ENCODE measurements at places on chromosomes 3 and 15.

DNA sequence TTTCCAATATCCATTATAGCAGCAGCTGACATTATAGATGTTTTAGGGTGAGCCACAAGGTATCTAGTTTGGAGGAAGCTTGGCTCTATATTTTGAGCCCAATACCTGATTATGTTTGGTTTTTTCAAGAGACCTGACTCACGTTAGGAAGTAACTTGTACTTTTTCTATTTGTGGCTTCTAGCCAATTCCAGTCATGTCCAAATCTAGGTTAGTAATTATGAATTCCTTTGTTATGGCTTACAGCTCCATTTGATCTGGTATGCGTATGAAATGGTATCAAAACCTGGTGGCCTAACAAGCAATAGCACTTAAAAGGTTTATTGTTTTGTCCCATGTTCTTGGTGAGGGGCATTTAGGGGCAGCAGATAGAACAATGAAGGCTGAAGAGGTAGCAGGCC lies 115.9 kb downstream of the TOP2B start:
- H3K27ac ChIP-seq = no peak overlapping the region
- H3K36me3 ChIP-seq = no peaks in the 10 kb centered on the region
- no peaks in the 10 kb centered on the region for H3K27me3 ChIP-seq

DNA sequence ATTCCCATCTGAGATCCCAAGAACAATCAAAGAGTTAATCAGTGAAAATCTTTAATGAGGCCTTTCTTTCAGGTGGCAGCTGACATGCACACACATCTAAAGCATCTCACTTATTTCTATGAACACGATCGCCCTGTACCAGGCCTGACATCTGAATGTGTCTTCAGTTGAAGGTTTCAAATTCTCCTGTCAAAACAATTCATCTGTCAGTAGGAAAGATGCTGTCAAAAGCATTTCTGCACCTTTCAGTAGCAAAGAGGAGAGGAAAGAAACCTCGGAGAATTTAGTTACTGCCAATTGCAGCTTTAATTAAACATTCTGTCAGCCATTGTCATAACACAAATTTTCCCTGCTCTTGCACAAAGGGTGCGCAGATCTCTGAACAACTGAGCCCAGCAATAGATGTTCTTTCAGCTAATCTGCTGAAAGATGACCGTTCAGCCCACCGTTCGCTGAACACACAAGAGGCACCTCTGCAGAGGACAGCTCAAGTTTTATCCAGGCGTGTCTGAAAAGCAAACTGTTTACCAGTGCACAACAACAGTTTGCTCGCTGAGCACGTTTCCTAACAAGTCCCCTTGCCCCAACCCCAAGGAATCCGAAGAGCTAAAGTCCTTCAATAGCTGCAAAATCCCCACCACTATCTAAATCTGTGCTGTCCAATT lies 34.1 kb downstream of the LRIG1 start:
- no peak overlapping the region for H3K4me3 ChIP-seq
- no peaks in the 10 kb centered on the region for H3K27me3 ChIP-seq
- peaks cover 37% of the 10 kb centered on the region for H3K4me1 ChIP-seq
- DNase-seq = no peak

- H3K4me1 ChIP-seq = peaks cover 21% of the 10 kb centered on the region
- no peaks in the 10 kb centered on the region for H3K27me3 ChIP-seq
- no peak overlapping the region for H3K4me3 ChIP-seq
- DNase-seq = no peak
Measured at GRCh38 chr15:40053831-40054604, 15.0 kb upstream of the SRP14 start.

GRCh38 chr3:103494011-103494410 lies 1059.2 kb downstream of the ZPLD1 start:
- H3K4me3 ChIP-seq = no peak overlapping the region
- H3K4me1 ChIP-seq = no peaks in the 10 kb centered on the region
- no peak for DNase-seq
- H3K27me3 ChIP-seq = no peaks in the 10 kb centered on the region

DNA sequence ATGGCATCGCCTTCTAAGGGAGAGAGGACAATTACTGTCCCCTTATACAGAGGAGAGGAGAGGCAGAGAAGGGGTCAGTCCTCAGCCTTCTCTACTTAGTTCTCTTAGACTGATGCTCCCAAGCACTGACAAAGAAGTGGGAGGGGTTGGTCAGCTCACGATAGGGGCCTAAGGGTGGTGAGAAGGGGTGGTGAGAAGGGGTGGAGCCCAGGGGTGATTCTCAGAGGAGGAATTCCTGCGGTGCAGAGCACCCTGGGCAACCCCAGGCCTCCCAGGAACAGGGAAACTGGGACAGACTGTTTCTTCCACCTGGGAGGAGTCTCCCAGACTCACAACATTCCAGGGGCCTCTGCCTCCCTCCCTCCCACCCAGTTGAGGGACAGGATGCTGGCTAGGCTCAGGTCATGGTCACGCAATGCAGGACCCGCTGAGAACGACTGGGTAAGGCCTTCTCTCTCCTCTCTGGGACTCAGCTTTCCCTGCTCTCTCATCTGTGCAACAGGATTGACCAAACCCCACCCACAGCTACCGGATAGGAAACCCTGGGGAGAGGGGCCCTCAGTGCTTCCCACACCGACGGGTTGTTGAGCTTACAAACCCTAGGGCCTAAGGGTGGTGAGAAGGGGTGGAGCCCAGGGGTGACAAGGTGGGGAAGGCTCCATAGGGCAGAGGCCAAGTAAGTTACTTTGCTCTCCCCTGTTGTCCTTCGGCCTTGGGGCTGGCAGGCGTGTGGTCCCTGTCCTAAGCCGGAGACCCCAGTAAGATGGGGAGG lies 1.5 kb downstream of the TPRA1 start:
- no peaks in the 10 kb centered on the region for H3K36me3 ChIP-seq
- H3K4me1 ChIP-seq = peaks cover 61% of the 10 kb centered on the region
- H3K27me3 ChIP-seq = no peaks in the 10 kb centered on the region
- peak overlapping the region; percentile 75 for H3K4me3 ChIP-seq
- H3K27ac ChIP-seq = peak overlapping the region; percentile 95

DNA sequence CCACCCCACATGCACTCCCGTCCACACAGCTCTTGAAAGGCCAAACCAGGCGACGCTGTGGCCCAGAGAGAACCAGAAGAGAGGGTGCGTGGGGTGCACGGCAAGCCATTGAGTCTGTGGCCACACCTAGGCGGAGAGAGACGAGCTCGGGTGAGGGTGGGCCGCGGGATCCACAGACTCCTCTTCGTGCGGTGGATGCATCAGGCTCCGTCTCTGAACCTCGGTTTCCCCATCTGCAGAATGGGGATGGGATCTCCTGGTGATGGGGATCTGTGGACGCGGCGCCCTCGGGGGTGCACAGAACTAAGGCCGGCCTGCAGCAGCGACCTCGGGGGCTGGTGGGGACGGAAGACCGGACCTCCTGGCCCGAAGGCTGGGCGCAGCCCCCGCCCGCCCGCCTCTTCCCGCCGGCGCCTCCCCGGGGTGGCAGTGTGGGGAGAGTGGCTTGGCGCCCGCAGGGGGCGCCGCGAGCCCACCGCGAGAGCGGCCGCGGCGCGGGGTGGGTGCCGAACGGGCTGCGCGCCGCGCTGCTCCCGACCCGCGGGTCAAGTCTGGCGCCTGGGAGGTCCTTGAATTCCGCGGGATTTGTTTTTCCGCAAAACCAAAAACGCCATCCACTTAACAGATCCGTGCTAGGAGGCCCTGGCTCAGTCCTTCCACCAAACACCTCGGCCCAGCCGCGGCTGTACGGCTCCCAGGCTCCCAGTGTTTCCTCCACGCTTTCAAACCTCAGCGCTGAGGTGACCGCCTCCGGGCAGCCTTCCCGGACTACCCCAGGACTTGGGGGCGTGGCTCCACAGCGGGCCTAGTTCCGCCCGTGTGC lies 13.2 kb upstream of the ADPGK start:
- DNase-seq = no peak
- no peaks in the 10 kb centered on the region for H3K27me3 ChIP-seq
- H3K27ac ChIP-seq = peak overlapping the region; percentile 1
- no peaks in the 10 kb centered on the region for H3K36me3 ChIP-seq
- peaks cover 15% of the 10 kb centered on the region for H3K4me1 ChIP-seq
- H3K4me3 ChIP-seq = peak overlapping the region; percentile 51

DNA sequence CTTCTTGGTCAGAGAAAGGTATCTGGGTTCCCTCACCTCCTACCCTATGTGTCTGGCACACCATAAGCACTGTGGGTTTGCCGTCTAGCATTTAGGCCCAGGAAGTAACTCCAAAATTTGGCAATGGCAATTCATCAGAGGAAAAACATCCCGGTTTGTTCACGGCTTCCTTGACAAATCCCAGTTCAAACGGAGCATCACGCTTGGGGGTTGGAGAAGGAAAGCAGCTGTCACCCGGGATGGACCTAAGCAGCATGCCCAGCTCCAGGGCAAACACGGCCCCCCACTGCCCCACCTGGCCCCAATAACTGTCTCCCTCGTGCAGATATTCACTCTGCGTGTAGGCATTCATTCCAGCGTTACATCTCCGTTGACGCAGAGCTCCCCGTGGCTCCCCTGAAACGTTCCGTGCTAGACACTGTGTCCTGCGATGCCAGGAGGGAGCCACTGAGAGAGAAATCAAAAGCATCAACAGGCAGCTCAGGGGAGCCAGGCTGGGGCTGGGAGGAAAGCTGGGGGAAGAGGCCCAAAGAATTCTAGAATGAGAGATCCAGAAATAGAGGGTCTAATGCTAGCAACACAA lies 41.4 kb downstream of the NTRK3 start:
- H3K27ac ChIP-seq = no peak overlapping the region
- no peaks in the 10 kb centered on the region for H3K36me3 ChIP-seq
- no peak for DNase-seq
- no peaks in the 10 kb centered on the region for H3K27me3 ChIP-seq

DNA sequence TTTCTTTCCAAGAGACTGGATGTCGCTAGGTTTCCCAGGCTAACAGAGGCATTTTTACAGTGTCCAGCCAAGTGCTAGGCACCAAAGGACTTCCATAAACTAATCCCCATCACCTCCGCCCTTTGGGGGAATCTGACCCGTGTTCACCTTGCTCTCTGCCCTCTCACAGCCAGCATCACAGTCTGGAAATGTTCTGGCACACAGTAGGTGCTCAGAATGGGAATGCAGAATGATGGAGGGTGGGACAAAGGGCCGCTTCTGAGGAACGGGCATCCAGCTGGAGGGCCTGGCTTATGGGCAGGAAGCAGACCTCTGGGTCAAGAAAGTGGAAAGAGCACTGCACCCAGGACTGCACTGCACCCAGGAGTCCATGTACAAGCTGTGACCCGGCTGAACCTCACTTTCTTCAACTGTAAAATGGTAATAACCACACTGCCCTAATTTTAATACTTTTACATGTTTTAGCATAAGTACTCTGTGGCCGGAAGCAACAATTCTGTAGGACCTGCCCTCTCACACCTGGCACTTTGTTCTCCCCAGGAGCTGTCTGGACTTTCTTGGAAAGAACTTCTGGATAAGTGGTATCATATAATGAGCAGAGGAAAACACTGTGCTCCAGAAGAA lies 901 bp upstream of the NMB start:
- peaks cover 18% of the 10 kb centered on the region for H3K4me1 ChIP-seq
- DNase-seq = no peak
- peak overlapping the region; percentile 88 for H3K27ac ChIP-seq

DNA sequence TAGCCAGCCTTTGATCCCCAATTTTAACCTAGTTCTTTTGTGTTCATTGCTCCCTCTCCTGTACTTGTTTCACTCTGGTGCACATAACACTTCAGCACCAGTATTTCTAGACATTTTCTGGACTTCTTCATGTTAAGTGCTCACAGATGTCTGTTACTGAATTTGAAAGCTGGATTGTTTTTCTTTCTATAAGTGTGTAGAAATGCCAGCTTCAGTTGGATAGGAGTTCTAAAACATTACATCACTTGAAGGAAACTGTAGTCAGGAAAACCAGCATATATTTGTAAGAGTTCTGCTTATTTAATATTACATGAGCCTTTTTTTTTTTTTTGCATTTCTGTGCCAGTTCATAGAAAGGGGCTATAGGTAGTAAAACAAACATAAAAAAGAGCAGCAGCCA lies 21.6 kb downstream of the QTRT2 start:
- H3K36me3 ChIP-seq = peaks cover 75% of the 10 kb centered on the region
- no peak overlapping the region for H3K27ac ChIP-seq
- H3K27me3 ChIP-seq = no peaks in the 10 kb centered on the region
- H3K4me3 ChIP-seq = no peak overlapping the region

DNA sequence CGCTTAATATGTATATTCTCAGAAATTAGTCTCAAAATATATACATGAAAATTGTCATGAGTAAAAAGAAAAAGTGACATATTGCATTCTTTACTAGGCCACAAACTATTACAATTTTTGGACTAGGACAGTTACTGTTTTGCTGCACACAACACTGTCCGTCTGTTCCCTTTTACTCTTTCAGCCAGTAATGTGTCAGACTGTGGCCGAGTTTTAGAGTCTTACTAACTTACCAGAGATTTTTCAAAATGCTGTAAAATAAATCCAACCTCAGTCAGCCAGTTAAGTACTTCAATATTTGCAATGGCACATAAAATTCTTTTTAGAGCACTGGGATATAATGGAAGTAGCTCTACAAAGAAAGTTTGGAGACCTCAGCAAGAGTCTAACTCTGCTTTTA lies 380.3 kb upstream of the IL12A start:
- no peaks in the 10 kb centered on the region for H3K27me3 ChIP-seq
- H3K36me3 ChIP-seq = no peaks in the 10 kb centered on the region
- no peak for DNase-seq
- H3K4me3 ChIP-seq = no peak overlapping the region
- H3K27ac ChIP-seq = no peak overlapping the region

DNA sequence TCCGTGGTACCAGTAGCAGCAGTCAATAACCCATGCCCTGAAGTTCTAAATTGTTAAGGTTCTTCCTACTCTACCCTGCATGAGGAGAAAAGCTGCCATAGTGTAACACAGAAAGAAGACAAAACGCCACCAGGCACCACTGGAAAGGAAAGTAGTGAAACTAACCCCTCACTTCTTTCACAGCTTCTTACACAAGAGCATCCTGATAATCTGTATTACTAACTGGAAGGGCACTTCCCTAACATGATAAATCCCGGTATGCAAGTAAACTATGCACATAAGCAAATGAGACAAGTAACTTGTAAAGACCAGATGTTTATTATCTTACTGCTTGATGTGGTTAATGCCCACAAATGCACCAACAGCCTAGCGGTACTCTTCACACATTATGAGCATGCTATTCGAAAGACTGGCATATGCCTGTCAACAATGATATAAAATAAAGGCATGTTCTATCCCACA lies 141.3 kb downstream of the ADAM10 start:
- no peak overlapping the region for H3K4me3 ChIP-seq
- DNase-seq = no peak
- no peaks in the 10 kb centered on the region for H3K4me1 ChIP-seq
- peaks cover under 1% of the 10 kb centered on the region for H3K36me3 ChIP-seq
- no peak overlapping the region for H3K27ac ChIP-seq
- H3K27me3 ChIP-seq = no peaks in the 10 kb centered on the region

GRCh38 chr3:9347081-9347480 lies 15.8 kb upstream of the THUMPD3 start:
- no peaks in the 10 kb centered on the region for H3K36me3 ChIP-seq
- H3K4me3 ChIP-seq = no peak overlapping the region
- H3K4me1 ChIP-seq = no peaks in the 10 kb centered on the region
- no peaks in the 10 kb centered on the region for H3K27me3 ChIP-seq

GRCh38 chr15:57036352-57036751 lies 117.9 kb downstream of the TCF12 start:
- H3K27me3 ChIP-seq = no peaks in the 10 kb centered on the region
- H3K27ac ChIP-seq = no peak overlapping the region

Measured in vagina (tissue), 2 donors.